ENCODE measurements at places on chromosomes 11 and 22.

DNA sequence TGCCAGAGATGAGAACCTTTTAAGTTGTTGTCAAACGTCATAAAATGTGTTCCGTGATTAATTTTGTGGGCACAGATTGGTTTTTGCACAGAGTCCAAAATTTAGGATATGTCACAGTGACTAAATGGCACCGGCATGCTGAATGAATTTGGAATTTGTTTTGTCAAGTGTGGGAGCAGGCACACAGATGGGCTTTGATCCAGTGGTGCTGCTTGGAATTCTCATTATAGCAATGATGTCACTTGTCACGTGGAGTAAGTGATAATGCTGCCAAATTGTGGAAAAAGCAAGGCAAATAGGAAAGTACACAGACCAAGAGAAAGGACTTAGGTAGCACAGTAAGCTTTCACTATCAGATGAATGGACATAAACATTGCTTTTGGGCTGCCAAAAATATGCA is 8.0 kb upstream of the LIN7C start:
- DNase-seq, result no peak

DNA sequence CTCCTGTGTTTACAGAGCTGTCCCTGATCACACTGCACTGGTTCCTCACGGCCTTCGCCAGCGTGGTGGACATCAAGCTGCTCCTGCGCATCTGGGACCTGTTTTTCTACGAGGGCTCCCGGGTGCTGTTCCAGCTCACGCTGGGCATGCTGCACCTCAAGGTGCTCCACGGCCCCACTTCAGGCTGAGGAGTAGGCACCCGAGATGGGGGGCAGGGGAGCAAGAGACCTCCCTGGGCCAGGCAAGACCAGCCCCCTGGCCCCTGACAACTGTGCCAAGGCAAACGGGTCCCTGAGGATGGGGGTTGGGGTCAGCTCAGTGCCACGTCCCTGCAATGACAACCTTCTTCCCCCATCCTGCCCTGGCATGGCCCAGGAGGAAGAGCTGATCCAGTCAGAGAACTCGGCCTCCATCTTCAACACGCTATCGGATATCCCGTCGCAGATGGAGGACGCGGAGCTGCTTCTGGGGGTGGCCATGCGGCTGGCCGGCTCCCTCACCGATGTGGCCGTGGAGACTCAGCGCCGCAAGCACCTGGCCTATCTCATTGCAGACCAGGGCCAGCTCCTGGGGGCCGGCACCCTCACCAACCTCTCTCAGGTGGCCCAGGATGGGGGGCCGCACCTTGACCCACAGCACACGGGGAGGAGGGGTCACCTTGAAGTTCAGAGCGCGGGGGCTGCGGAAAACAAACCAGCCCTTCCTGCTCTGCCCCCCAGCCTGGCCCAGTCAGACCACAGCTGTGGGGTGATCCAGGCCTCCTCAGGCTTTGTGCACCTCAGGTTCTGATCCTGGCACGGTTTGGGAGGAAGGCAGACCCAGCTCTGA is 35.9 kb downstream of the SGSM3 start:
- no peak for DNase-seq

- no peak for DNase-seq
These were observed 628 bp downstream of the CHKB start for GRCh38 chr22:50581950-50582492.

DNA sequence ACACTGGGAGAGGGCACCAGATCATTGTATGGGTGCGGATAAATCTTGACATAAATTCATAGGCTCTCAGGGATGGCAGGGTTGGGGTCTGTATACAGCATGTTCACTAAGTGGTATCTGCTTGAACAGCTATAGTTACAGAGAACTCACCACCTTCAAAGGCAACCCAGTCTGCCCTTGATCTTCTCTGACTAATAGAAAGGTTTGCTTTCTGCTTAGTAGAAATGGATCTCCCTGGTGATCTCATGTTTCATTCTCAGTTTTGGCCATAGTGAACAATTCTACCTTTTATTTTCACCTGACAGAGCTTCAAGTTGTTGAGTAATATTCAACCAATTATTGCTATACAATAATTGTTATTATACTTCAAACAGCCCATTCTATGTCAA is 32.4 kb downstream of the CNTF start:
- no peak for DNase-seq

GRCh38 chr22:38849811-38850210 is 6.0 kb upstream of the NPTXR start:
- DNase-seq, result no peak

DNA sequence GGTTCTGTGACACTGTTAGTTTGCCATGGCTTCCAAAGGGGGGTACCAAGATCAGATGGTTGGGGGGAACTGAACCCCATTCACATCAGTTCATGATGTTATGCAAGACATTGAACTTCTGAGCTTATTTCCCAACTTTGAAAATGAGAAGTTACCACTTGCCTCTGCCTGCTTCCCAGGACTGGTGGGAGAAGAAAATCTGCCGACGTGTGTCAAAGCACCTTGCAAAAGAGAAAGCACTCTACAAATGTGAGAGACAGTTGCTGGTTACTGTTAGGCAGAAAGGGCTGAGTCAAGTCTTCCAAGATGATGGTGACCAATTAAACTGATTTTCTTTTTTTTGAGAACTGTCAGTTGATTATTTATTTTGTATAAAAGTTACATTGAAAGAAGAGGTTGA is 45.6 kb downstream of the SMCO4 start:
- peak; percentile 62 for DNase-seq

GRCh38 chr22:37260901-37261336 is 16.9 kb upstream of the RAC2 start:
- no peak for DNase-seq

DNA sequence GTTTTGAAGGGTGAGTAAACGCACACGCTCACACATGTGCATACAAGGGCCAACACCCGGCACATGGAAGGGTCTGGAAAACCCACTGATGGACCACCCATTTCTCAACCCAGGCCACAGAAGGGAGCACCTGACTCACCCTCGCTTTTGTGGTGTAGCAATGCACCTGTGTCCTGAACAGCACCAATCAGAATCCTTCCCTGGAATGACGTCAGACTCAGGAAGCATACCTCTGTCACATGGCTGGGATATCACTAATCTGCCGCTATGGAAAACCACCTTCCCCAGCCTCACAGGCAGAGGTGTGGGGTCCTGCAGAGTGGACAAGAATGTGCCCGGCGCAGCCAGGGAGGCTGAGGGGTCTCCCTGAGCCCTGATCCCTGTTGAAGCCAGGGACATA is 9.0 kb upstream of the OSM start:
- no peak for DNase-seq

DNA sequence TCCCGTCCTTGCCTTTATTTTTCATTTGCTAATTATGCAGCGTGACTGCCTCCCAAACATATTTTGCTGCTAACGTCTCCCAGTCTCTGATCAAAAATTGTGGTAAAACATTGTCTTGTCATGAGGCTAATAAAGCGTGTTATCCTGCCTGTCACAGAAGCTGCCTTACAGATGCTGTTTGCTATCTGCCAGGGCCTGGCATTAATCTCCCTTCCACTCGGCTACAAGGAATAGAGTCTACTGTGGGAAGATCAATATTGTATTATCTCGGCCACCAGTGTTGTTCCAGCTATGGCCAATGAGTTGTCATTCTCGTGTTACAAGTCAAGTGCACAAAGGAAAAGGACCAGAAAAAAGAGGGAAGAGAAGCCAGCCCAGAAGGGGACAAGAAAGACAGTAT is 100.3 kb downstream of the SEZ6L start:
- no peak for DNase-seq

Data from NCI-H526 (cell line).